ENCODE measurements at places on chromosomes 6 and 20.

- DNase-seq, result no peak
These were observed 61.7 kb upstream of the SLC22A23 start for GRCh38 chr6:3518356-3519190.

DNA sequence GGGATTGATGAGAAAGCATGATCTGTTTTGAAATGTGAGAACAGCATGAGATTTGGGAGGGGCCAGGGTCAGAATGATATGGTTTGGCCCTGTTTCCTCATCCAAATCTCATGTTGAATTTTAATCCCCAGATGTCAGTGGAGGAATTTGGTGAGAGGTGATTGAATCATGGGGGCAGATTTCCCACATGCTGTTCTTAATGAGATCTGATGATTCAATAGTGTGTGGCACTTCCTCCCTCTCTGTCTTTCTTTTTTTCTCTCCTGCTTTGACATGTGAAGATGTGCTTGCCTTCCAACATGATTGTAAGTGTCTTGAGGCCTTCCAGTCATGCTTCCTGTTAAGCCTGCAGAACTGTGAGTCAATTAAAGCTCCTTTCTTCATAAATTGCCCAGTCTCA, 1060.3 kb upstream of the CITED2 start:
- no peak for DNase-seq

- no peak for DNase-seq
These were observed 21.8 kb downstream of the PFDN4 start for GRCh38 chr20:54229566-54230160.

DNA sequence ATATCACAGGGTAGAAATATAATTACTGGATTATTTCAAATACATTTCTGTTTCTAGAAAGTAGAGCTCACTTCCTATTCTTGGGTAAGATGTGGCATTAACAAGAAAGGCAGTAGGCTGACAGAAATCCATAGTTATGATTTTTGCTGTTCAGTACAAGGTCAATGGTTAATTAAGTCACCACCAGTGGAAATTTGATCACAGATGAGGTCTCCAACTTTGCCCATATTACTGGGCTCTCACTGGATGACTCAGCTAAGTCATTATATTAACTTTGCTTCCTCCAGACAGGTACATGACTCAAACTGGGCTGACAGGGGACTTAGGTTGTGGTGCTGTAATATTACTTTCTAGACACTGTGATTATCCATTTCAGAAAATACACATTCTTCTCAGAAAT, 212.4 kb downstream of the GRIK2 start:
- DNase-seq, result no peak

DNA sequence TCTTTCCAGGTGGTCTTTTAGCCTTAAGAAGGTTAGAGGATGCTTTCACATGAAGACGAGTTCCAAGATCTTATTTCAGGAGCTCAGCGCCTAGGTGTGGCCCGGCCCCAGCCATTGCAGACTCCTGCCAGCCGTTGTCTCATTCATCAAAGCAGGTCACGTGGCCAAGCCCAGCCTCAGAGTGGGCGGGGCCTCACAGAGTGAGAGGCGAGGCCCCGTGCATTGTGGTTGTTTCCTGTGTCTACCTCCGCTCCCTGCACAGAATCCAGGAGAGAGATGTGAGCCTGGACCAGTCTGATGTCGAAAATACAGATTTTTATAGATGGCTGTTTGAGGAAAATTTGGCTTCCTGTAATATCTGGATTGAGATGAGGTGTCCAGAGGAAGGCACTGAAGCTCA, 49.2 kb upstream of the CST5 start:
- DNase-seq, result peak; percentile 1

- peak; percentile 59 for DNase-seq
These were observed 891 bp upstream of the POU3F2 start for GRCh38 chr6:98833307-98834059.
